ENCODE measurements at places on chromosomes 12 and 14.

DNA sequence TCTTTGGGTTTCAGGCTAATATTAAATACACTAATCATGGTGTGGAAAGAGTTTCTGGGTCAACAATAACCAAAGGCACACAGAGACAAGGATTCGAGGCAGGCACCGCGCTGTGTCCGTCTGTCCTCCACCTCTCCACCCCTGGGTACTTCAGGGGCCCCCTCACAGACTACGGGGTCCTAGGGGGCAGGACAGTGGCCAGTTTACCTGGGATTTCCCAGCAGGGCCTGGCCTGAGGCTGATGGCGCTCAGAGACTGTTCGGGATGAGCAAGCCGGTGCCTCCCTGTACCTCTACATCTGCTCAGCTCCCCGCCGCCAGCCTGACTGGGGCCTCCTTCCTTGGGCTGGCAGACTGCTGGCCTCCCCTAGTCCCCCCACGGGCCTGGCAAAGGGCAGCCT lies 18.1 kb upstream of the EIF5 start:
- DNase-seq, result no peak

- DNase-seq, result no peak
These were observed 1.3 kb upstream of the CD27 start for GRCh38 chr12:6443361-6443983.

GRCh38 chr14:94969766-94970165 lies 187.6 kb downstream of the DICER1 start:
- no peak for DNase-seq

GRCh38 chr12:67471810-67472209 lies 176.7 kb upstream of the DYRK2 start:
- no peak for DNase-seq

DNA sequence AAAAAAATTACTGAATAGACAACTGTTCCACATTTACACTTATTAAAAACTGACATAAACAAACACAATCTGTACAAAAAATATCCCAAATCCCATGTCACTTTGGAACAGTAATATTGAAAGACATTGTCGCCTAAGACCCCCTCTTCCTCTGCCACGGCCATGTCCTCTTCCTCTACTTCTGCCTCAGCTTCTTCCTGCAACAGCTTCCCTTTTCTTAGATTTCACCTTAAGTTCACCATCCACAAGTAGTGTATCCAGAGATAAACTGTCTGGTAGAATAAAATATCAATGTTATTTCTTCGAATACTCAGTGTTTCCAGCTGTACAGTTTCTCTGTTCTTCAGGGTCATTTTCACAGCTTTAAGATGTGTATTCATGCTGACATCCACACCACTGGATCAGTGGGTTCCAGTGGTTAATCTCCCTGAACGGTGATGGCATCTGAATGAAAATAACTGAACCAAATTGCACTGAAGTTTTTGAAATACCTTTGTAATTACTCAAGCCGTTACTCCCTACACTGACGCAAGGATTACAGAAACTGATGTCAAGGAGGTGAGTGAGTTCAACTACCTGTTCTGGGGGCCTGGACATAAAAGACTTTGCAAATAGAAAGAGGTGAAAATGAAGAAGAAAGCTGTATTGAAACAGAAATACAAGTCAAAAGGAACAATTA lies 208.5 kb downstream of the C12orf50 start:
- DNase-seq, result no peak

DNA sequence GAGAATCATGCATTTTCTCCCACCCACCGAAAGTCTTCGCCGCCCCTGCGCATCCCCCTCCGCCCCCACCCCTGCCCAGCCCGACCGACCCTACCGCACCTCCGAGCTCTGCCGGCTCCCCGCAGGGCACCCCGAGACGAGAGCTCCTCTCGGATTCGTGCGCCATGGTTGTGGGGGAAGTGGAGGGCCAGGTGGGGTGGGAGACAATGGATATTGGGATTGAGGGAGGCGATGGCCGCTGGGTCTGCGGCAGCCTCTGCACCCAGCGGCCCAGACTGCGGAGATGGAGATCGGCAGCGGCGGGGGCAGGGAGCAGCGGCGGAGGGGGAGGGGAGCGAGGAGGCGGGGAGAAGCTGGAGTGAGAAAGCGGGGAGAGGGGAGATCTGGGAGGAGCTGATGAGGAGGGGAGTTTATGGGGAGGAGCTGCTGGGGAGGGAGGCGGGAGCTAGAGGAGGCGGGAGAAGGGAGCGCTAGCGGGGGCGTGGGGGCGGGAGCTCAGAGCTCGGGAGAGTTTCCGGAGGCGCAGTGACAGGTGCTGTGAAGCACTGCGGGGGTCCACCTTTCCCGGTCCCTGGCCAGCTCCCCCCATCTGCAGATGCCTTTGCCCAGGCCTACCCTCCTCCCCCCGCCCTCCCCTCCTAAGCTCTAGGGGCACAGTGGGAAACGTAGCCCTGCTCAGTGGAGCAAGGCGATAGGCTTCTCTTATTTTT lies at the start of gene SALL2:
Gene SALL2, minus strand, starts transcription at position 385 of the 710 bp plus-strand sequence. Its CDS starts 219 bp downstream, at position 166.
- no peak for DNase-seq

DNA sequence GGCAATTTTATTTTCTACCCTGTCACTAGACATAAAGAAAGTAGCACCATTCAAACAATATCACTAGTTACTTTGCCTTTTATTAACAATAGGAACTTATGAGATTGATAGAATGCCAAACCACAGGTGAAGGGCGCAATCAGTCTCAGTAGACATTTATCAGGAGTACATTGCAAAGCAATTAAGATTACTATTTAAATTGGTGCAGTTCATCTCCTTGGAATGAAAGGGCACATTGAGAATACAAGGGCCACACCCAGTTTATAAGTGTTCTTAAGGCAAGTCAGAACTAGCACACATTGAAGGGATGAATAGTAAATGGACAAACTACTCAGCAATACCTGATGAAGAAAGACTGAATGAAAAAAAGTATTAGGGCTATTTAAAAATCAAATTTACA lies 601.4 kb downstream of the C12orf50 start:
- DNase-seq, result no peak

- DNase-seq, result no peak
These were observed 264.2 kb downstream of the ADAMTS20 start for GRCh38 chr12:43287706-43288383.

GRCh38 chr12:5988088-5988487 lies 43.0 kb upstream of the ANO2 start:
- DNase-seq, result no peak

GRCh38 chr12:47102845-47103651 lies 23.3 kb upstream of the AMIGO2 start:
- no peak for DNase-seq

DNA sequence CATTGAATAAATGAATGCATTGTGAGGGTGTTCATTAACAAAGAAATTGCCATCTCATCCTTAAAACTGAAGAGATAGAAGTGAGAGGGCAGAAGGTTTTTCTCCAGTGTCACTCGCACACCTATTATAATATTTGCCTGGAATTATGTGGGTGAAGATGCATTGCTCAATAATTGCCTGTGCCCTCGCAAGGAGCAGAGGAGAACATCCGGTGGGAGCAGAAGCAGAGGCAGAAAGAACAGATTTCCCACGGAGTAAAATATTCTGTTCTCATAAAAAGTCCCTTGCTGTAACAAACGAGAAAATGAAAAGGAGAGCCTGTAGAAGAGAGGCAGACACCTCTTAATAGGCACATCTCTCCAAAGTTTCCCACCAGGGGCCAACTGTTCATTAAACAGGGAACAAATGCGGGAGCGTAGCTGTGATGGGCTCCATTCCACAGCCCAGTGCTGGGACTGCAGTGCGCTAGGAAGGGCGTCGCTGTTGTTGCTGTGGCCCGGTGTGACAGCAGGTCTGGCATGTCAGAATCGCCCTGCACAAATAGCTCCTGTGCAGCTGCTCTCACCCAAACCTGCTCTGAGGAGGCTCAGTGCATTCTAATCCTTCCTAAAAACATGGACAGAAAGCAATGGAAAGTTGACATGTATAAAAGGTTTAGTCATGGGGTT lies 359.8 kb downstream of the APAF1 start:
- no peak for DNase-seq

DNA sequence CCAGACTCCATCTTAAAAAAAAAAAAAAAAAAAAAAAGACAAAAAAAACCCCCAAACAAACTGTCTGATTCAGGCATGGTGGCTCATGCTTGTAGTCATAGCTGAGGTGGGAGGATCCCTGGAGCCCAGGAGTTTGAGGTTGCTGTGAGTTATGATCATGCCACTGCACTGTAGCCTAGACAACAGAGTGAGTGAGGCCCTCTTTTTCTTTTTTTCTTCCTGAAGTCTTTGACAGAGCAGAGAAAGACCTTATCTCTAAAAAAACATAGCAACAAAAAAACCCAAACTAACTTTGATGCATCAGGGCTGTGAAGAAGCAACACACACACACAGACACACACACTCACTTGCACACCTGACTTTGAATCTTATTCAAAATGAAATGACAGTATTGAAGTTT lies 7.7 kb upstream of the AMN1 start:
- DNase-seq, result peak; percentile 24

DNA sequence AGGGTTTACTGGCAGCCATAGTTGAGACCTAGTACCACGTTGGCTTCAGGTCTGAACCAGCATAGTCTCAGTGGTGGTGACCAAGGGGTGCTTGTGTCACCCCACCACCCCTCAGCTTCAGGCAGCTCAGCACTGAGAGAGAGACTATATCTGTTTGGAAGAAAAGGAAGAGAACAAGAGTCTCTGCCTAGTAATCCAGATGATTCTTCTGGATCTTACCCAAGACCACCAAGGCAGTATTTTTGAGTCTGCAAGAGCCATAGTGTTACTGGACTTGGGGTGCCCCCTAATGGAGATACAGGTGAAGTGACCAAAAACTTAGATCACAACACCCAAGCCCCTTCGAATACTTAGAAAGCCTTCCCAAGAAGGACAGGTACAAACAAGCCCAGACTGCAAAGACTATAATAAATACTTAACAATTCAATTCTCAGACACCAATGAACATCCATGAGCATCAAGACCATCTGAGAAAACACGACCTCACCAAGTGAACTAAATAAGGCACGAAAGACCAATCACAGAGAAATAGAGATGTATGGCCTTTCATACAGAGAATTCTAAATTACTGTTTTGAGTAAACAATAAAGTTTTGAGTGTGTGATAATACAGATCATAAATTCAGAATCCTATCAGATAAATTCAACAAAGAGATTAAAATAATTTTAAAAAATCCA lies 107.0 kb downstream of the HELB start:
- DNase-seq, result peak; percentile 56

GRCh38 chr12:11174022-11174421 lies 3.0 kb downstream of the SMIM10L1 start:
- no peak for DNase-seq

Data from GDM1 (cell line).